ENCODE measurements at places on chromosomes 7 and 10.

DNA sequence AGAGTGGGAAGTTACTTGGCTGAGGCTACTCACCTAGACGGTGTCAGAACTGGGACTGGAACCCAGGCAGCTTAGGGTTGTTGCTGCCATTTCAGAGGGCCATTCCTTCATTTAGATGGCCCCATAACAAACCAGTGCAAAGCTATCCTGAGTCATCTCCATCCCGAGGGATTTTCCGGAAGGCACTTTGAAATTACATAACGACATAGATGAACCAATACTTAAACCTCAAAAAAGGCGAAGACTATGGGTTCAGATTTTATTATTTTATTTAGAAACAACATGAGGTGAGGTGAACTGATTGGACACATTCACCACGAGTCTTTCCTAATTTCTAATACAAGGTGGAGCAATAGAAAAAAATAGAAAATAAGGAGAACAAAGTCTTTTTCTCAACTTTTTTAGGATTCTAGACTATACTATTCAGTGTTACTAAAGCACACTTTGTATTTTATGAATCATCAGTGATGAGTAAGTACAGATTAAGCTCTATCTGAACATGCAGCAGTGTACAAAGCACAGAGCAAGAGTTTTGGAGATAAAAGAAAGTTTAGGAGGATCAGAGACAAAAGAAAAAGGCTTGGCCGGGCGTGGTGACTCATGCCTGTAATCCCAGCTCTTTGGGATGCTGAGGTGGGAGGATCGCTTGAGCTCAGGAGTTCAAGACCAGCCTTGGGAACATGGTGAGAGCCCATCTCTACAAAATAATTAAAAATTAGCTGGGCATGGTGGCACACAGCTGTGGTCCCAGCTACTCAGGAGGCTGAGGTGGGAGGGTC lies 79.5 kb upstream of the SVIL start:
- DNase-seq: no peak

- no peak for DNase-seq
Measured at GRCh38 chr7:18829858-18830285, 287.6 kb downstream of the TWIST1 start.

DNA sequence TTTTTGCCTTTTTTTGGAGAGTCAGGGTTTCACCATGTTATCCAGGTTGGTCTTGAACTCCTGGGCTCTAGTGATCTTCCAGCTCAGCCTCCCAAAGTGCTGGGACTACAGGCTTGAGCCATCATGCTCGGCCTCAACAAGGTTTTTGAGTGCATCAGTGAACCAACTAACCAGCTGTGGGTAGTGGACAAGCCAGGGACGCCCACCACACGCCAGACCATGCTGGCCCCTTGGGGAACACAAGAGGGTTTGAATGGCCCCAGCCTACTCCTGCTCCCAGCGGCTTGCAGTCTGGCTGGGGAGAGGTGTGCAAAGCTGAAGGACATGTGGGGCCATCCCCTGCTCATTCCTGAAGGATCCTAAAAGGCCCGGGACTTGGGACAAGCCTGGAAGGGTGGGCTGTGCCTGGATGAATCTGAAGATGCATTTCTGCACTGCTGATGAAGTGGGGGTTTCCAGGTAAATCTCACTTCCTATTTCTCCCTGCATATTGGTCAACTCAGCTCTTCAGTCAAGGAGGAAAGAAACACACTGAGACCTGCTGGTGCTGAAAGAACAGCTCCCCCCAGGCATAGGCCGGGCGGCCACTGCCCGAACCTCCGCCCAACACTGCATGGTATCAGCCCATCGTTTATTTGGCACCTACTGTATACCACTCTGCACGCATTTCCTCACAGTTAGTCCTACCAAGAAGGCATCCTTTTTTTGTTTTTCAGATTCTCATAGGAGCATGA lies 6.9 kb downstream of the MMD2 start:
- DNase-seq: no peak

DNA sequence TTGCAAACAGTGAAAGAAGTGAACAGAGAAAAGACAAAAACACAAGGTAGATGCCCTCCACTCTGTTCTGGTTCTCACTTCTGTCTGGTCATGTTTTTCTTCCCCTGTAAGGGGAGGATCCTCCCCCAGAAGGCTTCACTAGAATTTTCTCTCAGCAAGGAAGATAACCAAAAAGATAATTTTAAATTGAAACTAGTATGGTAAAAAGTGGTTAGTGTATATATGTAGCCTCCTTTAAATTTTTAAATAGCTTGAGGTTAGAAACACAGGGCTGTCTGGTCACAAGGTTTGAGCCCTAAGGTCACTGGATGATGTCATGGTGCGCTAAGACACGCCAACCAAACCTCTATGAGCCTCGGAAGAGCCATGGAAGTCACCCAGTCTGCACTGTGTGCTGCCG lies 5.6 kb upstream of the PKD1L1 start:
- no peak for DNase-seq

- DNase-seq: no peak
Measured at GRCh38 chr10:80561950-80562349, 24.2 kb downstream of the SH2D4B start.

GRCh38 chr10:5683065-5683464 lies 1.6 kb upstream of the TASOR2 start:
- DNase-seq: no peak

- DNase-seq: no peak
Measured at GRCh38 chr10:133206356-133207040, 23.5 kb upstream of the UTF1 start.

GRCh38 chr7:132443761-132444520 lies 132.3 kb downstream of the PLXNA4 start:
- no peak for DNase-seq

GRCh38 chr10:72292223-72292691 lies 18.5 kb downstream of the DDIT4 start:
- no peak for DNase-seq

DNA sequence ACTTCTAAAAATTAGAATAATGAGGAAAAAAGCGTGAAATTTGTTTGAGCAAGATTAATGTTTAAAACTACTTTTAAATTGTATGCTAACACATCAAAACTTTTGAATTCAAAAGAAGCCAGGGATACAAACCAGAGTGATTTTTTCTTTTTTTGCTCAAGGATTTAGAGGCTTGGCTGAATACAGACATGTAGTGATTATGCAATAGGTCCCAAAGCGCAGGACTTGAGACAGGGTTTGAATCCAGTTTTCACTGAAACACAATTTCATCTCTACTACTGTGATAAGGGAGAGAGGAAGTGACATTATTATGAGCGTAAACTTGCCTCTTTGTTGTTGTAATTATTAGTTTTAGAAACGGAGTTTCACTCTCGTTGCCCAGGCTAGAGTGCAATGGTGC lies 207.3 kb downstream of the ZNF33B start:
- no peak for DNase-seq

- DNase-seq: no peak
Measured at GRCh38 chr10:123517901-123518300, 148.3 kb upstream of the GPR26 start.

- no peak for DNase-seq
Measured at GRCh38 chr7:46763344-46763743, 818.6 kb downstream of the TNS3 start.

DNA sequence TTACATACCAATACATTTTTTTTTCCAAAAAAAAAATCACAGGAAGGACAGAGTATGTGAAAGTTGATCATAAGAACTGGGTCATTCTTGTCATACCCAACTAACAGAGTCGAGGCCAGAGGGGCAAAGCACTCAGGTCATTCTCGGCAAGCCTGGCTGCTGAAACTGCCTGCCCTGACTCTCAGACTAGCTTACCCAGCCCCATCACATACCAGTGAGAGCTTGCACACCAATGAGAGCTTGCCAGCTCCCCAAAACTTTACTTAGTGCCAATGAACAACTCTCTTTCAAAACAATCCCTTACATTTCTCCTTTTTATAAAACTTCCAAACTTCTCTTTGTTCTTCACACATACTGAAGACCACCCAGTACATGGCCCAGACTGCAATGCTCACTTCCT lies 48.9 kb downstream of the VOPP1 start:
- no peak for DNase-seq

DNA sequence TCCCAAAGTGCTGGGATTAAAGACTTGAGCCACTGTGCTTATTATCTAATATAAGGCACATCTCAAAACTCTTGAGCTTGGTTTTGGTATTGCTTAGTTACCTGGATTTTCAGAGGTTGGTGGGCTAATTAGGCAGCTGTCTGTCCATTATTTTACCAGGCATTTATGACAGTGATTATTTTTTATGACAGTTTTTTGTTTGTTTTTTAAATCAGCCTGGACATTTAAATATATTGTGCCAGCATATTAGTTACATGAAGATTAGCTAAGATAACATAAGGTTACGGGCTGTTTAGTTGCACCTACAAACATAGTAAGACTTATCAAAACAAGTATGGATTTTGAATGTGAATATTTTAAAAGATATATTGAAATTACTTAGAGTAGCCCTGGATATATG lies 2.6 kb upstream of the ZRANB1 start:
- no peak for DNase-seq

GRCh38 chr7:128168667-128169210 lies 72.3 kb upstream of the LEP start:
- DNase-seq: no peak

GRCh38 chr10:90712529-90712928 lies 145.3 kb downstream of the HTR7 start:
- no peak for DNase-seq

GRCh38 chr10:64846700-64847099 lies 1325.5 kb downstream of the REEP3 start:
- no peak for DNase-seq

DNA sequence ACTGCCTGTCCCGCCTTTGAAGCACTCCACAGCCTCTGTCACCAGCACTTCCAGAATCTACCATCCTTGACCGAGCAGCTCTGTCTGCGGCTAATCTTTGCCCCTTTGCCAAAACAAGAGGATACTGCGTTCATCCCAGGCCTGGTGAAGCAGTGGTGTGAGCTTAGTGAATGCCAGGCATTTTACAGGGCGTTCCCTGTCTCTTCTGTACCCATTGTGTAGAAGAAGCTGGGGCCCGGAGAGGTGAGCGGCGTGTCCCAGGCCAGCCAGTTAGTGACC lies 61.2 kb downstream of the C10orf105 start:
- DNase-seq: no peak

- DNase-seq: no peak
Measured at GRCh38 chr10:79102498-79102874, 33.7 kb downstream of the ZMIZ1 start.

- no peak for DNase-seq
Measured at GRCh38 chr7:5212633-5213285, 22.7 kb downstream of the WIPI2 start.

DNA sequence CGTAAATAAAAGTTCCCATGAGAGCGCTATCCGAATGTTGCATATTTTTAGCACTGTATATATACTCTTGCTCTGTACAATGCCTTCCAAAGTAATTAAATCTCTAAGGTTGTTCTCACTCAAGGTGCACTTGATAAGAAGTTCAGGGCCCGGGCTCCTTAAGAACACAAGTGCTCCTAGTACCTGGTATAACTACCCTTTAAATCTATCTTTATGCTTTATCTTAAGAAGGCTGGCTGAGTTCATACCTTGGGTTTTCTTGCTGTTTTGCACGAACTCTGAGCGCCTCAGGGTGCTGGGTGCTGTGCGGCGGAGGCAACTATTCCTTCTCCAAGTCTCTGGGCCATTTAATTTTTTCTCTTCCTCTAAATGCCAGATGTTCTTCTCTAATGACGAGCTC lies 80.4 kb downstream of the DNMBP start:
- no peak for DNase-seq

DNA sequence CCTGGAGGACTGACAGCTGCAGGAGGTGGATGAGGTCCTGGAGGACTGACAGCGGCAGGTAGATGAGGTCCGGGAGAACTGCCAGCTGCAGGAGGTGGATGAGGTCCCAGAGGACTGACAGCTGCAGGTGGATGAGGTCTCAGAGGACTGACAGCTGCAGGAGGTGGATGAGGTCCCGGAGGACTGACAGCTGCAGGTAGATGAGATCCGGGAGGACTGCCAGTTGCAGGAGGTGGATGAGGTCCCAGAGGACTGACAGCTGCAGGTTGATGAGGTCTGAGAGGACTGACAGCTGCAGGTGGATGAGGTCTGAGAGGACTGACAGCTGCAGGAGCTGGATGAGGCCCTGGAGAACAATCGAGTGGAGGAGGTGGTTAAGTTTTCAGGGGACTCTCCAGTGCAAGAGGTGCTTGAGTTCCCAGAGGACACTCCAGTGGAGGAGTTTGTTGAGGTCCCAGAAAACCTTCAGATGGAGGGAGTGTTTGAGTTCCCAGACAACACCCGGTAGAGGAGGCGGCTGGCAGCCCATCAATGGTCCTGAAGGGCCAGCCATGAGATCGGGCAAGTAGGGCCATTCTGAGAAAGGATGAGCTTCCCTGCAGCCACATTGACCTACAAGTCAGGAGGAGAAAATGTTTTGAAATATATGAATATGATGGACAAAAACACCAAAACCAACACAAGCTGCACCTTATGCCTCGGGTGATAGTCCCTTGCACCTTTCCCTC lies 4.7 kb upstream of the EIF5AL1 start:
- DNase-seq: no peak

GRCh38 chr10:103793920-103794883 lies 61.2 kb downstream of the SH3PXD2A start:
- DNase-seq: no peak

- DNase-seq: no peak
Measured at GRCh38 chr7:69789563-69789962, 191.3 kb downstream of the AUTS2 start.

DNA sequence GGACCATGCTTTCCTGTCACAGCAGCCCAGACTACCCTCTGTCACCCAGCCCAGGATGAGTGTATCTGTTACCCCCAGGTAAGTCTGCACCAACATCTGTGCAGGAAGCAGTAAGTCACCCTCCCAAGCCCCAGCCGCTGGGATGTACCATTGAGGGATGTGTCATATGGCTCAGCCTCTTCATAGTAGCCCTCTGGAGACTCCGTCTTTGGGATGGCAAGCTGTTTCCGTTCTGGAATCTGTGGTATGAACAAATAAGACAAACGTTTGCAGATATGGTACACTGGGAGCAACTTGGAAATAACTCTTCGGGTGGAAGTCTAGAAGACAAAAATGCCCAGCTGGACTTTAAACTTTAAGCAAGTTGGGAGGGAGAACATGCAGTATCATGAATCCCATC lies 81.3 kb downstream of the AFAP1L2 start:
- no peak for DNase-seq

DNA sequence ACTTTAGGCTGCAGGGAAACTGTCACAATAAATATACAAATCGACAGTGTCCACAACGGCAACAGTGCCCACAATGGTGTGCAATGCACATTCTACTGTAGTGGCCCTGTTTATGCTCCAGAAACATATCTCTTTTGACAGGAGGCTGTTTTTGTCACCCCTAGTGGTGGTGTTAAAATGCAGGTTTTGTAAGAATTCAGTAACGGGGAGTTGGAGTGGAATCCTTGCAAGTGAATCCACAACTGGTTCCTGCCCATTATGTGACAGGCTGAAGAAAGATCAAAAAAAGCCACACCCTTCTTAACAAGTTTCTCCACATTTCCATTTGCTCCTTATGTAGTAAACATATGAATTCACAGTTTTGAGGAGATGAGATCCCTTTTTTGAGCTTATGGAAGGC lies 58.5 kb downstream of the BEND7 start:
- no peak for DNase-seq

DNA sequence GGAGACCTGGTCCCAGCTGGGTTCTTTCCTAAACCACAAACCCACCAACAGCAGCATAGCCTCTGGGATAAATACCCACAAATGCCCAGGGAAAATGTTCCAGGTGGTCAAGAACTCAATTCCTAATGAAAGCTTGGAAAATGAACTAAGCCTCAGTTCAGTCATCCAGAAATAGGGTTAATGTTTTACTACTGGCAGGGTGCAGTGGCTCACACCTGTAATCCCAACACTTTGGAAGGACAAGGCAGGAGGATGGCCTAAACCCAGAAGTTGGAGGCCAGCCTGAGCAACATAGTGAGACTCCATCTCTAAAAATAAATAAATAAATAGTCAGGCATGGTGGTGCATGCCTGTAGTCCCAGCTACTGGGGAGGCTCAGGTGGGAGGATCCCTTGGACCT lies 82.2 kb downstream of the SVOPL start:
- no peak for DNase-seq
